ENCODE measurements at places on chromosomes 7 and 10. TPM values are rescaled to one million over a fixed set of nuclear protein-coding genes. Genes with fewer than 3 reads are reported as not detected.

The MPP7 gene
- 13.6 TPM for total RNA-seq

GRCh38 chr10:33248638-33249037, 85.8 kb downstream of the NRP1 start:
- no peak for DNase-seq

- no peak for DNase-seq
Observed at GRCh38 chr10:129410688-129411392, 56.2 kb upstream of the MGMT start.

GRCh38 chr10:33260403-33261149, 73.9 kb downstream of the NRP1 start:
- DNase-seq, result no peak

DNA sequence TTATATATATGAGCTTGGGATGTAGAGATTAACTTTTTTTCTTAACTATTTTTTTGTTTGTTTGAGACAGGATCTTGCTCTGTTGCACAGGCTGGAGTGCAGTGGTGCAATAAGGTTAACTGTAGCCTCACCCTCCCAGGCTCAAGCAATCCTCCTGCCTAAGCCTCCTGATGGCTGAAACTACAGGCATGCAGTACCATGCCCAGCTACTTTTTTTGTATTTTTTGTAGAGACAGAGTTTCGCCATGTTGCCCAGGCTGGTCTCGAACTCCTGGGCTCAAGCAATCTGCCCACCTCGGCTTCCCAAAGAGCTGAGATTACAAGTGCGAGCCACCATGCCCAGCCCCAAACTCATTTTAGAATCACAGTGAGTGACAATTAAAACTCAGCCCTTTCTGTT, 105.2 kb downstream of the CUBN start:
- no peak for DNase-seq

The GSTO2 gene
- total RNA-seq, result 0.89 TPM

DNA sequence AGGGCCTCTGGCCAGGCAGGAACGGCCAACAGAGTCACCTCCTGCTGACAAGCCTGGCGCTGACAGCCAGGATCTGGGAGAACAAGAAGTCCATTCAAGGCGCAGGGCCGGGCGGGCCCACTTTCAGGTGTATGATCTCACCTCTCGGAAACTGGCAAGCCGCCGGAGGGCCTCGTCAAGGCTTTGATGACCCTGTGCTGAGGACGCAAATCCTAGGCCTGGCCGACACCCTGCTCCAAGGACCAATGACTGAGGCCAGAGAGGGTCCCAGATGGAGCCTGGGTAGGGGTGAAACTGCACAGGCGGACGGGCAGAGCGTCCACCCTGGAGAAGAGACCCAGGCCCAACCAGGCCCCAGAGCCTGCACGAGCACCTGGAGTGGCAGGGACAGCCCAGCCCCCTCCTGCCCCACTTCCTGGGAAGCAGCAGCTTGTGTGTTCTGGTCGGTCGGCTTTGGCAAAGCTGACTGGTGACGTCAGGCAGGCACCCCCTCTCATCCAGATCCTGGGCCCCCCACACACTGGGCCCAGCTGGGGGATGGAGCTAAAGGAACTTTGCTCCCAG, 30.6 kb downstream of the MYL10 start:
- DNase-seq, result no peak

The CLDN4 gene
- total RNA-seq, result not detected

DNA sequence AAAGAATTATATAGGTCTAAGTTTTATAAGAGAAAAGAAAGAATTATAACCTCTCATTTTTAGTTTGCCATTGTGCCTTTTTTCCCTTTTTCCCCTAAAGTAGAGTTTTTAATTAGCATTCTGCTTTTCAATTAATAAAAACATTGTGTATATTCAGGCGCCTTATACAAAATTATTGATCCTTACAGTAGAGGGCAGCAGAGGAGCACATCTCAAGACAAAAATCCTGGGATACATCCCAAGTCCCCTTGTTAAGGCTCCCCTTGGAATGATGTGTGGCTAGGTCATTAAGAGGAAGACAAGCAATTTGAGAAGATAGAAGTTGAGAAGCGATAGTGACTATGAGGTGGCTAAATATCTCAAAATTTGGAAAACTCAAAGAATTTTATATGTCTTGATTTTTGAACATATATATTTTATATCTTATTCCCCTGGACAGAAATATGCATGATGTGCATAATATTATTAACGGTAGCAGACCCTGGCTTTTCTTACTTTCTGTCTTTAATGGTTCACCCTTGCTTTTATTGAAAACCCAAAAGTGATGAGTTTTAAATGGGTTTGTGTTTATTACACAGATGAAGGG, 19.1 kb upstream of the TPK1 start:
- DNase-seq, result peak; percentile 23

The SMKR1 gene
- total RNA-seq, result 3.8 TPM

DNA sequence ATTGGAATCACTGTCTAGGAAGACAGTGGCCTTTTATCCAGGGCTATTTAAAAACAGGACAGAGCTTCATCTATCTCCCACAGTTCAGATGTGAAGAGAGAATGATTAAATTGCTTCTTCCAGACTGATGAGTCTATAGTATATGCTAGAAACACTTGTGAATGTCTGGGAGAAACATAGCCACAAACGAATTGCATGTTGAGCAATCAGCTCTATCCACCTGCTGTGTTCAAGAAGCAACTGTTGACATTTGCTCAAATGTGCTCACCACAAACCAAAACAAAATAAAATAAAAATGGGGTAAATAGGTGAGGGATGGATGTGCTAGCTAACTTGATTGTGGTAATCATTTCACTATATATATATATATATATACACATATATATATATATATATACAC, 195.1 kb downstream of the HECW1 start:
- no peak for DNase-seq

DNA sequence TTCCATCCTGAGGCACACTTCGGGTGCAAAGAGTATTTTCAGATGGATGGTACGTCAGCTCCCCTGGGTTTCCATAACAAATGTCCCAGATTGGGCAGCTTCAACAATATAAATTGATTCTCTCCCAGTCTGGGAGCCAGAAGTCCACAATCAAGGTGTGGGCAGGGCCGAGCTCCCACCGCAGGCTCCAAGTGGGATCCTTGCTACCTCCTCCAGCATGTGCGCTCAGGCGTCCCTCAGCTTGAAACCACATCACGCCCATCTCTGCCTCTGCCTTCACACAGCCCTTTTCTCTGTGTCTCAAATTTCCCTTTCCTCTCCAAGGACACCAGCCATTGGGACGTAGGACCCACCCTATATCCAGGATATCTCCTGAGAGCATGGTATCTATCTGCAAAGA, 153.5 kb downstream of the DIP2C start:
- DNase-seq, result no peak

- no peak for DNase-seq
Observed at GRCh38 chr7:18357691-18358090, 137.9 kb upstream of the HDAC9 start.

- no peak for DNase-seq
Observed at GRCh38 chr7:6250364-6250833, 22.0 kb downstream of the CYTH3 start.

The LIPM gene
- not detected for total RNA-seq

- peak; percentile 61 for DNase-seq
Observed at GRCh38 chr7:36986948-36987724, 262.8 kb upstream of the AOAH start.

DNA sequence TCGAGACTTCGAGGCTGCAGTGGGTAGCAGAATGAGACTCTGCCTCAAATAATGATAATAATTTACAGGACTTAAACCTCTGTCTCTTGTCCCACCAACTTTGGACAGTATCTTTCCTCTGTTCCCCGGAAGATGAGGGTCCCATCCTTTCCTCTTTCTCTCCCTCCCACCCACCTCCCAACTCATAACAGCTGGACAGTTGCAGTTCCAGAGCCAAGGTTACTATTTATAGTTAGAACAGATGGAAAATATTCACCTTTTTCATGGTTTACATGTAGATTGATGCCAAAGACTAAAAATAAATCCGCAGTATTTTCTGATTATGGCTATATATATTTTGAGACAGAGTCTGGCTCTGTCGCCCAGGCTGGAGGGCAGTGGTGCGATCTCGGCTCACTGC, 31.6 kb upstream of the SUN1 start:
- DNase-seq, result no peak
